ENCODE measurements at places on chromosomes 3 and 15. TPM values are rescaled to one million over a fixed set of nuclear protein-coding genes. Genes with fewer than 3 reads are reported as not detected.
A peak's percentile ranks its signal among the peaks of the same experiment; 100 is the strongest.

DNA sequence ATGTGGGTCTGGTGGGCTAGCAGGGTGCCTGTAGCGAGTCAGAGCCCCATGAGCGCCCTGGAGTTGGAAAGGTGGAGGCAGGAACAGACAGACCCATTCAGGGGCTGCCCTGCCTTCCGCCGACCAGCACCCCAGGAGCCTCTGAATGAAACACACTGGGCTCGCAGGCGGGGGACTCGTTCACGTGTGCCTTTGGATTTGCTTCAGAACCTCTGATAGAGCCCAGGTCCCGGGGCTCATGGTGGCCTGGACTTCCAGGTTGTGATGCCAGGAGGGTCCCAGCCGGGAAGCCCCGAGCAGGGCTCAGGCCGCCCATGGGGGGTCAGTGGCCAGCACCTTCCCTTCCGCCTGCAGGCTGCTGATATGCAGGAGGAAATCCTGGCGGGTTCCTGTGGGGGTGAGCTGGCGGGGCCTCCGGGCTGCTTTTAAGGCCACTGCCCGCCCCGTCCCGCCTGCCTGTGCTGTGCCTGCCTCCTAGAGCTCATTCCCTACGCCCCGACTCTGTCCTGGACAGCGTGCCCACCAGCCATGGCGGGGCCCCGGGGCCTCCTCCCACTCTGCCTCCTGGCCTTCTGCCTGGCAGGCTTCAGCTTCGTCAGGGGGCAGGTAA lies at the start of gene STAB1:
Gene STAB1 (plus strand): TSS at position 453 of the 610 bp plus-strand sequence. CDS start 76 bp downstream, at position 529.
- DNase-seq, result no peak

DNA sequence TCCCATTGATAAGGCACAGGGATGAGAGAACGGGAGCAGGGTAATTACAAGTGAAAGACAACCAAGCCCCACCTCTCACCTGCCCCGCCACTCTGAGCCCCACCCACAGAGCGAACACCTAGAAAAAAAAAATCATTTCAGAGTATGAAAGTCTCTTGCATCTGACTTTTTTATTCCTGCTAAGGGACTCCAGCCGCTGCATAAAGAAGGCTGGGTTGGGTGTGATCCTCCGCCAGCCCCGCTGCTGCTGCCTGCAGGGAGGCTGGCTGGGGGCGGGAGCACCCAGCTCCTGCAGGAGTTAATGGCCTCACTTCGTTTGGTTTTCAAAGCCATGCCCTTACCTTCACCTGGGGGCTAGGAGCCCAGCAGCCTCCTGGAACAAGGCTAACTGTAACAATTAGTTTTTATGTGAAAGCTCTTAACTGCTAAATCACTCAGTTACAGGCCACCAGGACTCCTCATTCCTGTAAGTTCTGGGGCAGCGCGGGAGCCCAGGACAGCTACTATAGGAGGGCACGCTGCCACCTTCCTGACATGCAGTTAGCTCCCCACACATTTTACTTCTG lies 78.0 kb upstream of the SNRPA1 start:
- no peak for DNase-seq

TMEM41A gene
- 31.5 TPM for polyA plus RNA-seq

MCF2L2 gene
- 0.81 TPM for polyA plus RNA-seq

DNA sequence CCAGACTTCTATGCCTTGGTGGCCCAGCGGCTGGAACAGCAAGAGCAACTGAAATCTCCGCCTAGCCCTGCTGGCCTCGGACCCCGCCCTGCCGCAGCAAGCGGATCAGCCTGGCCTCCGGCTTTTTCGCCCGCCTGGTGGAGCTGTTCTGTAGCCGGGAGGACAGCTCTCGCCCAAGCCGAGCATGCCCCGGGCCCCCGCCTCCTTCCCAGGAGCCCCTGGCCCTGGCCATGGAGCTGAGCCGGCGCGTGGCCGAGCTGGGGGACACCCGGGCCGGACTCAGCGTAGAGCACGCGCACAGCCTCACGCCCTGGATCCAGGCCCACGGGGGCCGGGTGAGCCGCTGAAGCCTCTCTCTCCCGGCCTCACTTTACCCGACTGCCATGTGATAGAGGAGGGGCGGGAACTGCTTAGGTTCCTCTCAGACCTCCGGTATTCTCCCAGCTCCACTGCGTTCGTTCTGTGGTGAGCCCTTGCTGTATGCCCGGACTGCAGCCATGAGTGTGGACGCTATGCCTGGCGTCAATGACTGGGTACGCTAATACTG lies 24.1 kb upstream of the MRPL3 start:
- DNase-seq, result peak; percentile 65

DNA sequence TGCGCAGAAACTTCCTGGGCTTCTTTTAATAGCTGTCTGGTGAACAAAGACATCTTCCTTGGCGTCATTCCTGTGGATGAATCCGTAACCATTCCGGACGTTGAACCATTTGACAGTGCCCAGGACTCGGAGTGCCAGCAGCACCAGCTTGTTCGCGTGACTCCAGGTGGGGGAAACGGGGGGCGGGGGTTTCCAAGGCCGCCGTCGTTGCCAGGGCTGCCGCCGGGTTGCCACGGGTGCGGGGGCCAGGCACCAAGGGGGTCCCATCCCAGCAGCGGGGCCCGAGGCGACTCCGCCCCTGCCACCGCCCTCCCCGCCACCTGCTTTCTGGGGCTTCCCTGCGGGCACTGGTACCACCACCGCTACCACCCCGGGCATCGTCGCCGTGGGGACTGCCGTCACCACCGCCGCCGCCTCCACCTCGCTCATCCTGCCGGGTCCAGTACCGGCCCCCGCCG lies 22.8 kb downstream of the RGMA start:
- no peak for DNase-seq

CCR5 gene
- 0.32 TPM for polyA plus RNA-seq

ZNF501 gene
- 12.4 TPM for polyA plus RNA-seq
